Karpas-422 (cell line): ENCODE measurements at places on chromosomes 1 and 21. TPM values are rescaled to one million over a fixed set of nuclear protein-coding genes. Genes with fewer than 3 reads are reported as not detected.

DNA sequence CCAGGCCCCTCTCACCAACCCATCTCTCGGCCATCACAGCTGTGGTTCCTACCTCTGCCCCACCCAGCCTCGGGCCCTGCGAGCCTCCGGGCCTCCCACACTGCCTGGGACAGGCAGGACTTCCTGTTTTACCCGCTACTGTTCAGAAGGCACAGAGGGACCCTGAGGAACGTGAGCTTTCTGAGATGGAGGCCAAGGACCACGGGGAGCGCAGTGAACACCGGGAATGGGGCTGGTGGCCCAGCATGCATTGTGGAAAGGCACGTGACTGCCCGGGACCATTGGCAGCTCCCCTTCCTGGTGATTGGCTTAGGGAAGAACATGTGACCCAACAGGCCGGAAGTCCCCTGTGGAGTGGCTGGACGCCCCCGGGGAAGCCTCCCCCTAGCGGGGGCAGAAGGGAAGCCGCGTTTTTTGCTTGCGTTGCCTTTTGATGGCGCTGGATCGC, 7.0 kb downstream of the S100B start:
- no peaks in the 10 kb centered on the region for H3K36me3 ChIP-seq
- H3K27ac ChIP-seq, result no peak overlapping the region
- no peak overlapping the region for H3K4me3 ChIP-seq
- no peaks in the 10 kb centered on the region for H3K27me3 ChIP-seq

GRCh38 chr1:36224537-36225282, 467 bp downstream of the THRAP3 start:
- DNase-seq, result peak; percentile 91
- H3K36me3 ChIP-seq, result peaks cover 17% of the 10 kb centered on the region; the same call in 1 of the 2 replicates
- peak overlapping the region; percentile 98 for H3K4me3 ChIP-seq
- peak overlapping the region; percentile 78 for H3K27ac ChIP-seq
- peaks cover 19% of the 10 kb centered on the region for H3K4me1 ChIP-seq

GRCh38 chr21:25467896-25468295, 139.4 kb downstream of the MRPL39 start:
- no peaks in the 10 kb centered on the region for H3K36me3 ChIP-seq
- no peak for DNase-seq
- no peak overlapping the region for H3K27ac ChIP-seq
- no peaks in the 10 kb centered on the region for H3K27me3 ChIP-seq

The HFM1 gene
- not detected in 2 replicates for total RNA-seq

The ANKRD45 gene
- total RNA-seq, result not detected in 2 replicates

GRCh38 chr21:34885125-34885524, 164.0 kb downstream of the RUNX1 start:
- peaks cover 73% of the 10 kb centered on the region for H3K4me1 ChIP-seq
- no peaks in the 10 kb centered on the region for H3K27me3 ChIP-seq
- peak overlapping the region; percentile 68 for H3K27ac ChIP-seq
- peaks cover 8% of the 10 kb centered on the region; the same call in 1 of the 2 replicates for H3K36me3 ChIP-seq
- H3K4me3 ChIP-seq, result peak overlapping the region; percentile 84
- no peak for DNase-seq

The FAM163A gene
- not detected in 2 replicates for total RNA-seq

The MYBPH gene
- 52.4 and 62.2 TPM in 2 replicates for total RNA-seq

GRCh38 chr1:156755527-156755950, 4.1 kb upstream of the HDGF start:
- H3K4me3 ChIP-seq, result no peak overlapping the region
- H3K36me3 ChIP-seq, result no peaks in the 10 kb centered on the region
- DNase-seq, result no peak

DNA sequence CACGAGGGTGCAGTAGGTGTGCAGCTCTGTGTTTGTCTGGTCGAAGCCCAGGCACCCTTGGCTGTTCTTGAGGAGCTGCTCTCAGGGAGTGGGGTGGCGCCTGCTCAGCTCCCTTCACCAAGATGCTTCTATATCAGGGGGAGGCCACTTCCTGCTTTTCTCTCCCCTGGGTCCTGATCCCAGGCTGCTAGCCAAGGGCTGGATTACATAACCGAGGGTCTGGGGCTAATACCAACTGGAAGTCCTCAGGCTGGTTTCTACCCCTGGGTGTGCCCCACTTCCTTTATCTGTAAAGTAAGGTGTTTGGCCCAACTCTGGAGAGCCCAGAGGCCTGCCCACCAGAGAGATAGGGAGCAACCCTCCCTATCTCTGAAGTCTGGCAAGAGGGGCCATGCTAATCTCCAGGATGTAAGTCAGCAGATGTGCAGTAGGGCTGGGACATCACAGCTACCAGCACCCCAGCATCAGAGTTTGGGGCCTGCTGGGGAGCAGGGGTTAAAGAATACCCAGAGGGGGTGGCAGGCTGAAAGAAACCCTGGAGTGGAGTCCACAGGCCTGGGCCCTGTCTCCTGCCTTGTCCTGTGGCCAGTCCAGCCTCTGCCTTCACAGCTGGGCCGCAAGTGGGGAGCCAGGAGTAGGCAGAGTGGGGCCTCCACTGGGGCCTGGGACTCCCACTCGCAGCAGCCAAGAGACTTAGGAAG, 2.1 kb downstream of the SELENBP1 start:
- H3K27ac ChIP-seq, result no peak overlapping the region
- no peaks in the 10 kb centered on the region for H3K36me3 ChIP-seq
- no peak for DNase-seq
- peaks cover 9% of the 10 kb centered on the region for H3K4me1 ChIP-seq

- H3K36me3 ChIP-seq, result no peaks in the 10 kb centered on the region
- no peak for DNase-seq
- no peaks in the 10 kb centered on the region for H3K4me1 ChIP-seq
- H3K4me3 ChIP-seq, result no peak overlapping the region
- no peaks in the 10 kb centered on the region for H3K27me3 ChIP-seq
These were observed 59.3 kb downstream of the AK4 start for GRCh38 chr1:65207317-65207716.

The XCL1 gene
- total RNA-seq, result not detected in 2 replicates

The CD1E gene
- total RNA-seq, result not detected in 2 replicates

The CR1L gene
- total RNA-seq, result not detected in 2 replicates

DNA sequence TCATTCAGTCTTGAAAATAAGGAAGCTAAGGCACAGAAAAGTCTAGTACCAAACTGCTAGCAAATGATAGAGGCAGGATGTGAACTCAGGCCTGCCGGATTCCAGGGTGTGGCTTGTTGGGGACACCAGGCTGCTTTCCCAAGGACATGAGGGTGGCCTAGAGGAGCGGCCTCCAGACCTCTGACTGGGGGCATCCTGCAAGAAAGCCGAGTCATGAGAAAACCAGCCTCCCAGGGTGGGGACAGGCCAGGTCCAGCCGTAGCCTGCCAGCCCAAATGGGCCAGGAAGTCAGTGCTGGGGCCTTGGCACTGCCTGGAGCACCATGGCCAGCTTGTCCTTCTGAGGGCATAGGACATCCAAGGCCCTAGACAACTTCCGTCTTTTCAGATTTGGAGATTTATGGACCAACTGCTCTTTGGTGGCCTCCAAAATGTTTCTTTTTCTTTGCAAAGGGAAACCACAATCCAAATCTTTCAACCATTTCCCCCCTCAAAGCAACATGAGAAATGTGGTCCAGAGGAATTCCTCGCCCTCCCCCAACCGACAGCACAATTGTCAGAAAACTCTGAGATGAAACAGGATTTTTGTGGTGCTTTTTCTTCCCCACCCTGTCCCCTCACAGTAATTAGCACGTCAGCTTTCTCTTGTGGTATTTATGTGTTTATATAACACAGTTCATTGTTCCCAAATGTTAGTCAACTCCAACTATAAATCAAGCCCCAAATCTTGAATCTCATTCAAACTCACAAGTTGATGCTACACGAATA, 212.3 kb downstream of the KAZN start:
- peak; percentile 11 for DNase-seq
- H3K4me1 ChIP-seq, result no peaks in the 10 kb centered on the region
- no peaks in the 10 kb centered on the region for H3K27me3 ChIP-seq
- no peaks in the 10 kb centered on the region for H3K36me3 ChIP-seq
- H3K27ac ChIP-seq, result no peak overlapping the region

DNA sequence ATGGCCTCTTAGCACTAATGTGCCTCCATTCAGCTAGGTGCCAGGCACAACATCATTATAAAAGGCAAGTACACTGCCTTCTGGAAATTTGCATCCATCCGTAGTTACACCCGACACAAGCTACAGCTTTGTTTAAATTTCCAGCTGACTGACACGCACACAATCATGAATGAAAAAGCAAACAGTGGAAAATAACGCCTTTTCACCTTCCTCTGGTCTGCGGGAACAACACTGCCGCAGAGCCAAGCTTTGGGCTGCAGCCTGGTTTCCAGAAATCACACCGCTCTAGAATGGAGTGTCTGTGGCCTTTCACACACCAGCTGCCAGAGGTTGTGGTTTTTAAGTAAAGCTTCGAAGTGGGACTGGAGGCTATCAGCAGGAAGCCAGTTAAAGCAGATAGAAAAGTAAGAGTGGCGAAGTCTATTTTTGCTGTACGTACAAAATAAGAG, 142.8 kb upstream of the COA6 start:
- H3K36me3 ChIP-seq, result no peaks in the 10 kb centered on the region
- DNase-seq, result no peak
- no peak overlapping the region for H3K27ac ChIP-seq
- no peak overlapping the region for H3K4me3 ChIP-seq

GRCh38 chr1:238589843-238590435, 699.2 kb upstream of the ZP4 start:
- H3K27me3 ChIP-seq, result no peaks in the 10 kb centered on the region
- DNase-seq, result no peak
- no peaks in the 10 kb centered on the region for H3K36me3 ChIP-seq
- H3K4me1 ChIP-seq, result no peaks in the 10 kb centered on the region
- H3K27ac ChIP-seq, result no peak overlapping the region
- H3K4me3 ChIP-seq, result 0 out of 2 replicates have a peak overlapping the region, but pooled peaks have one; percentile 22

The S100A5 gene
- not detected in 2 replicates for total RNA-seq

The KCNJ9 gene
- not detected in 2 replicates for total RNA-seq
